Suprapubic skin (tissue), 4 donors: ENCODE measurements at places on chromosomes 4 and X. TPM values are rescaled to one million over a fixed set of nuclear protein-coding genes. Genes with fewer than 3 reads are reported as not detected.

Gene KLF3
- 235 TPM for total RNA-seq

Gene MED12
- total RNA-seq: 27.0 TPM

Gene AMOT
- total RNA-seq: 4.8 TPM

Gene EVC2
- total RNA-seq: 22.2 TPM

Gene FGD1
- total RNA-seq: 9.5 TPM

Gene SPATA4
- not detected for total RNA-seq

Gene HPGD
- 109 TPM for total RNA-seq

Gene PDCL2
- total RNA-seq: not detected

Gene H2BW2
- total RNA-seq: not detected

Gene PDE6B
- 9.5 TPM for total RNA-seq

Gene FGF13
- 1.4 TPM for total RNA-seq

Gene MFAP3L
- 41.4 TPM for total RNA-seq

Gene MAEA
- total RNA-seq: 62.5 TPM

Gene VCX3B
- not detected for total RNA-seq

Gene P2RY4
- total RNA-seq: 3.4 TPM

Gene STK32B
- 0.80 TPM for total RNA-seq

Gene KIAA1210
- not detected for total RNA-seq

Gene MTCP1
- total RNA-seq: 1.7 TPM

Gene TMEM35A
- not detected for total RNA-seq

Gene PLP1
- total RNA-seq: 14.7 TPM

- DNase-seq: no peak
Observed at GRCh38 chr4:14787894-14788293, 214.4 kb upstream of the CPEB2 start.

GRCh38 chrX:22078117-22078516 is 46.0 kb downstream of the PHEX start:
- no peak for DNase-seq

DNA sequence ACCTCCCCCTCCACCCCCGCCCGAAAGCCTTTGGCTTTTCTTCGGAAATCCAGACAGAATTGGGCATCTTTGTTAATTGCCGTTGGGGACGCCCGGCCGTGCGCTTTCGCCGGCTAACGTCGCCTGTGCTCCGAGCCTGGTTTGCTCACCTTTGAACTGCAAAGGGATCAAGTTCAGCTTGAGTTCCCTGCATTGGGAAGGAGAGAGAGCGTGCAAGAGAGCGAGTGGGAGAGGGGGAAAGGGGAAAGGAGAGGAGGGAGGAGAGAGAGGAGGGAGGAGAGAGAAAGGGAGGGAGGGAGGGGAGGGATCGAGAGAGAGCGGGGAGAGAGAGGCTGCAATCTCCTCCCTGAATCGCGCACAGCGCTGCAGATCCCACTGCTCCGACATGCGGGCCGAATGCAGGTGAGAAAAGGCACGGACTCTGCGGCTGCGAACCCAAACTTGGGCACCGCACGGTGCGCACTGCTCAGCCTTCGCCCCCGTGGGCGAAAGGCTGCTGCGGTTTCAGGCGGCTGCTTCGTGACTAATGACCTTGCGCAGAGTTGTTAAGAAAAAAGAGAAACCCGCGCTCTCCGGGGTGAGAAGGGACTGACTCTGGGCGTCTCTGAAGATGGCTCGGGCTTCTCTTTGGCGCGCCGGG is at the start of gene PCDH7:
PCDH7 (plus strand) TSS at position 349 of the 640 bp plus-strand sequence. CDS start 1,054 bp downstream, outside the sequence.
- no peak for DNase-seq

GRCh38 chr4:54274264-54274663 is 45.2 kb downstream of the PDGFRA start:
- no peak for DNase-seq

- DNase-seq: no peak
Observed at GRCh38 chr4:91601401-91601800, 702.4 kb upstream of the GRID2 start.

DNA sequence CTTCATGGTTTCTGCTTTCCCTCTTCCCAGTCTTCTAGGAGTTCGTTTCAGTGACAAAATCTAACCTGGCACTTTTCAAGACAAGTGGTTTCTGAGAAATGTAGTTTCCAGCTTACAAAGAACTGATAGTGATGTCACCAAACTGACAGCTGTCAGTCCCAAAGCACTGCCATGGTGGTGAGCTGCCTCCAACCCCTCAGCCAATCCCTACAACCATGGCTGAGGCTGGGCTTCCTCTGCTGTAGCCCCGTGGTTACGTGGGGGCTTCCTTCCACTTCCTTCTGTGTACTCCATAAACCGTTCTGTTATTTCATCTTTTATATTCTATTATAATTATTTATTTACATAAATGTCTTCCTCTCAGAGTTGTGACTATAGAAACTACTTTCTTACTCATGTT is 198.6 kb upstream of the AGA start:
- DNase-seq: no peak

DNA sequence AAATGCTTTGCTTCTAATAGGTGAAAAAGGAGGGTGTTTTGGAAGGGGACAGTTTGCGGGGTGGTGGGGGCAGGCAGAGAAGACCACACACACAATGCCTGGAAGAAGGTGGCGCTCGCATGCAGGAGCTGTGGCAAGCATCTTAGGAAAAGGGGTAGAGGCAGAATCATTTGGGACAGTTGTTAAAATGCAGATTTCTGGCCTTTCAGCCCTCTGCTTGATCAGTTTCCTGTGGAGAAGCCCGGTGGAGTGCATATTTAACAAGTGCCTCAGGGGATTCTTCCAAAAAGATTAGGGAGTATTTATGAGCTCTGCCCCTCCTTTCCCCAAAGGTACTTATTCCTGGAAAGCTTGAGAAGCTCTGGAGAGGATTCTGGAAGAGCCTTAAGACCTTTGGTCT is 4.8 kb downstream of the NOCT start:
- DNase-seq: no peak

- no peak for DNase-seq
Observed at GRCh38 chr4:18075823-18076433, 54.4 kb upstream of the LCORL start.

- no peak for DNase-seq
Observed at GRCh38 chrX:53080628-53081580, 1.3 kb upstream of the TSPYL2 start.

- no peak for DNase-seq
Observed at GRCh38 chr4:1516261-1516660, 110.0 kb upstream of the NKX1-1 start.

DNA sequence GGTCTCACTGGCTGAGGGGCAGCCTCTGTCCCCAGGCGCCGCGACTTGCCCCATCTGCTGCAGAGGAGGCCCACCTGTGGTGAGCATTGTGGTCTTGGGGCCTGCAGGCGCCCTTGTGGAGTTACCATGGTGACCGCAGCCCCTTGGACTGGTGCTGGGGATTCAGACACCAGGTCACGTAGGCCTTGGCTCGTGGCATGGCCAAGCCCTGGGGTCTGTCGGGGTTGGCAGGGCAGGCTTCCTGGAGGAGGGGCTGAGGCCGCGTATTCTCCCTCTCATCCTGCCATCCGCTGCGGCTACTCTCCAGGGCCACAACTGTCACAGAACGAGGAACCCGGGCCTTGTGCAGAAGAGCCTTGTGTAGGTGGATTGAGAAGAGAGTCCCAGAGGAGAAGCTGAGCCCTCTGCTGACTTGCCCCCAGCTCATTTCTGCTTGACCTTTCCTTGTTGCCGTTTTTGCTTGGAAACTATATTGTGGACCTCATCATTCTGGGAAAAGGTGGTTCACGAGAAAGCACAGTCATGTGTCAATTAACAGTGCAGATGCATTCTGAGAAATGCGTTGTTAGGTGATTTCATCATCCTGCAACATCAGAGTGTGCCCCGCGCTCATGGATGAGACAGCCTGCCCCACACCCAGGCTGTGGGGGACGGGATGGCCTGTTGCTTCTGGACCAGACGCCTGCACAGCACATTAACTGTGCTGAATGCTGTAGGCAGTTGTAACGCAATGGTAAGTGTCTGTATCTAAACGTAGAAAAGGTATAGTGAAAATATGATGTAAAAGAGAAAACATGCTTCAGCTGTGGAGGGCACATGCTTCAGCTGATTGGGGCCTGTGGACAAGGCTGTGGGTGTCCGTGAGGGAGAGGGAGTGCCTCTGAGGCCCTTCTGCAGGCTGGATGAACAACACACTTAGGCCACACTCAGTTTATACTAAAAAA is 38.5 kb downstream of the TRMT44 start:
- DNase-seq: no peak

DNA sequence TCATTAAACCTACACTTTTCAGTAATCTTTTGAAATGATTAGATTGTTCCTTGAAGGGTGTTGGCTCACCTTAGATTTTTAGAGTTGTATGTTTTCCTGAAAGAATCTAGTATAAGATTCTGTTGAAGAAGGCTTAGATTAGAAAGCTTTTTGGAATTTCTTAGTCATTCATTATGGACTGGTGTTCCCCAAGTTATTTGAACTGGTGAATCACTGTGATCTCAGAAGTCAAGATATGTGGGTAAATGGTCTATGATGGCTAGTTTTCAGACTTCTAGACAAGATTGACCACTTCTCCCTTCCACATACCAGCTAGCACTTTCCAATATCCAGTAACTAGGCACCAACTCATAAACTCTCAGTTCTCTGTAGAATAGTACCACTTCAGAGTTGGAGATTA is 138.1 kb downstream of the KDM6A start:
- DNase-seq: no peak

- no peak for DNase-seq
Observed at GRCh38 chr4:23212558-23212957, 519.8 kb downstream of the GBA3 start.

GRCh38 chr4:95627709-95628108 is 78.9 kb upstream of the UNC5C start:
- DNase-seq: no peak

GRCh38 chr4:89245459-89245858 is 62.1 kb downstream of the GPRIN3 start:
- DNase-seq: no peak

- DNase-seq: no peak
Observed at GRCh38 chr4:37609626-37610025, 76.5 kb downstream of the RELL1 start.

- peak; percentile 44 for DNase-seq
Observed at GRCh38 chr4:24796620-24797019, 1.2 kb downstream of the SOD3 start.

GRCh38 chrX:155052738-155053498 is 18.0 kb downstream of the CMC4 start:
- DNase-seq: no peak

DNA sequence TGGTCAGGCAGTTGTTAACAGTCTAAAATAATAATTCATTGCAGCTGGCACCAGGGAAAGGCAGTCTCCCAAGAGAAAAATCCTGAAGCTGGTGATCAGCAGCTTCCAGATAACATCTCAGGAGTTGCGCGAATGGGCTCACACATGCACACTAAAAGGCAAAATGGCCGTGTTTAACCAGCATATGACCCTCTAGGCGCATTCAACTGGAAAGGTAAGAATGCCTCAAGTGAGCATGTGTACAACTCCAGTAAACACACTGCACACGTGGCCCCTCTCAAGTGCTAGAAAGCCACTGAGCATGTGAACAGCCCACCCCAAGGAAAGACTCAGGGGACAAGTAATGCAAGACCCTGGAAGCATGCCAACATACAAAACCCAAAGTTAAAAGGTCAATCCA is 33.1 kb downstream of the STPG2 start:
- no peak for DNase-seq

- DNase-seq: no peak
Observed at GRCh38 chr4:154807042-154807630, 26.1 kb downstream of the RBM46 start.

- no peak for DNase-seq
Observed at GRCh38 chrX:132968296-132968949, 10.0 kb upstream of the HS6ST2 start.

GRCh38 chrX:9802737-9803136 is 16.5 kb downstream of the SHROOM2 start:
- no peak for DNase-seq

DNA sequence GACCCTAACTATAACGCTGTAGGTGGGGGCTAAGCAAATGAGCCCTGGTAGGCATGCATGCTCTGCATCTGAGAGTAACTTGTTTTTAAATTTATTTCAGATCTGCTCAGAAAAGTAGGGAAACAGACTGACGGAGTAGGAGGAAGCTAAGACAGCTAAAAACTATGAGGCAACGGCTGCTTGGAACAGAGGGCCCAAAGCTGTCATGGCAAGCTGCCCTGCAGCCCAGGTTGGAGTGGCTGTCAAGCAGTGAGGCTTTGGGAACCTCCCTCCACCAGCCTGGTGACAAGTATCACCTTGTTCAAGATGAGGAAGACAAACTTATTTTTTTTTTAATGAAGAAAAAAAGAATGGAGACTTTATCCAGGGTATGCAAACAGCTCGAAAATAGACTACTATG is 439.8 kb downstream of the NLGN4X start:
- DNase-seq: no peak

DNA sequence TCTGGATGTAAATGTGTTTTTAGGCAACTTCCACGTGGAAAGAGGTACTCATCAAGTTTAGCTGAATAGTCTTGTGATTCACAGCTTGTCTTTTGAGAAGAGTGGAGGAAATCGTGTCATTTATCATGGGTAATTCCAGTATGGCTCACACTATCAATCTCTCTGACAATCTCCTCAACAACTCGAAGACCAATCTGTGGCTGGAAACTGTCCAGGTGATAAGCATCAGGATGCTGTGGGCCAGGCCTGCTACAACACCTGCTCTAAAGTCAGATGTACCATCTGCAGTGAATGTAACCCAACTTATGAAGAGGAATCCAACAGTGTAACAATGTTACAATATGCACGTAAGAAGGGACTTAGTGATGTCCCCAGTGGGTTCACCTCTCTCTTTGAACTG is 132.1 kb upstream of the GK2 start:
- no peak for DNase-seq

- no peak for DNase-seq
Observed at GRCh38 chr4:31575504-31575903, 855.3 kb downstream of the PCDH7 start.

DNA sequence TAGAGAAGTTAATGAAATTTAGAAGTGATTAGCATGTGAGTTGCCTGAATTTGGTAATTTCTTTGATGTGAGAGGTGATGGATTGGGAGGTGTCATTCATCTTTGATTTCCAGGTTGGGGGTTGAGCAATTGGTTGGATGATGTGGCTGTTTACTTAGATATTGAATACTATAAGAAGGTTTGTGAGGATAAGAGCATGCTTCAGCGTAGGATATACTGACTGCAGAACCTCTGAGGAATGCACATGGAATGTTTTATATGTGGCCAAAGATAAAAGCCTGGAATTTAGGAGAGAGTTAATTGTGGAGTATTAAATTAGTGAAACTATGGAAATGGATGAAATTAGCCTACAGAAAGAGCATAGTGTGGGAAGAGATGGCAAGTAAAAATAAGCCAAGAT is 165.4 kb upstream of the MAD2L1 start:
- no peak for DNase-seq

DNA sequence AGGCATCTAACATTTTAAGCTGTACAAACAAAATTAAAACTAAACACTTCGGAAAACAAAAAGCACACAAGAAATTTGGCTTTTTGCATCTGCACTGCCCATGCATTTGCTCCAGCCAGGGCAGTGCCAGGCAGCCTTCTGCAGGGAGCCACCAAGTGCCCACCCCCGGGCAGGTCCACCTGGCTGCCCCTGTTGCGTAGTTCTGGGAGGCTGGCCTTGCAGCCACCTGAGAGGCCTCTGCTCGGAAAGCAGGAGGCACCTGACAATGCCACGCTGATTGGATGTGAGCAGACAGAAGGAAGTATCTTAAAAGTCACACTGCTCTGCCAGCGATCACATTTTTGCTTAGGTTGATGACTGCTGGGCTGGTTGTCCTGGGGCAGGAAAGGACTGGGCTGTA is 3.5 kb downstream of the TMEM271 start:
- DNase-seq: no peak

- DNase-seq: no peak
Observed at GRCh38 chr4:145181091-145181501, 707 bp upstream of the OTUD4 start.
